ENCODE measurements at places on chromosomes 13 and 19.

GRCh38 chr13:36673838-36674326 lies at the start of gene SERTM1:
Gene SERTM1 (plus strand): TSS chr13:36674020. CDS start chr13:36695079, 21,059 bp downstream.
- no peak for DNase-seq

DNA sequence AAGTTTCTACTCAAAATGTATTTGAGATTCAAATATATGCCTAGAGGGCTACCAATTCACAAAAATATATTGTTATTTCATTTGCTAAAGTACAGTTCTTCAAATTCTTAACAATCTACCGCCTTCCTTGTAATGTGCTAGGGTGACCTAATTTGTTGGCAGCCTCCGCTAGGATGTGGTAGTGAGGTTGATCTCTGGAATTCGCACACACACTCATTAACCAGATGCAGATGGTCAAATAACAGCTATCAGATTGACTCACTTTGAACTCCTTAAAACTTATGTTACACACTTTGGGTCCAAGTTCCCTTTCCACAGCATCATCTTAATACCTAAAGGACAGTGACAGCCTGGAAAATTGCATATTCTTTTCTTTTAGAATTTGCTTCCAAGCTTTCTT lies 367.3 kb downstream of the DCT start:
- DNase-seq: no peak

- no peak for DNase-seq
Measured at GRCh38 chr13:42728507-42729180, 52.7 kb upstream of the FAM216B start.

DNA sequence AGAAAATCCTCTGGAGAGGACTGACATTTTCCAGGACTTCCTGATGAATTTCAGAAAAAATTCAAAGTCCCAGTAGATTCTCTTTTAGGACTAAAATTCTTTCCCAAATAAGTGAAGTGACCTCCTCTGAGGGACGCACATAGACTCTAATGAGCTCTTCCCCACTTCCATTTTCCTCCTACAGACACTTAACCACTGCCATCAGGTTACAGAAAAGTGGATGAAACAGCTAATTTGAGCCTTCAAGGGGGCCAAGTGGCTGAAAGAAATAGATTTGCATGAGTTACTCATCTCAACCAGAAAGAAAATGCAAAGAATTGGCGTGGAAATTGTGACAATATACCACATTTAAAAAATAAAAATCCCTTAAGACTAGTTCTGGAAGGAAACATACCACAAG lies 185.3 kb upstream of the EDNRB start:
- no peak for DNase-seq

DNA sequence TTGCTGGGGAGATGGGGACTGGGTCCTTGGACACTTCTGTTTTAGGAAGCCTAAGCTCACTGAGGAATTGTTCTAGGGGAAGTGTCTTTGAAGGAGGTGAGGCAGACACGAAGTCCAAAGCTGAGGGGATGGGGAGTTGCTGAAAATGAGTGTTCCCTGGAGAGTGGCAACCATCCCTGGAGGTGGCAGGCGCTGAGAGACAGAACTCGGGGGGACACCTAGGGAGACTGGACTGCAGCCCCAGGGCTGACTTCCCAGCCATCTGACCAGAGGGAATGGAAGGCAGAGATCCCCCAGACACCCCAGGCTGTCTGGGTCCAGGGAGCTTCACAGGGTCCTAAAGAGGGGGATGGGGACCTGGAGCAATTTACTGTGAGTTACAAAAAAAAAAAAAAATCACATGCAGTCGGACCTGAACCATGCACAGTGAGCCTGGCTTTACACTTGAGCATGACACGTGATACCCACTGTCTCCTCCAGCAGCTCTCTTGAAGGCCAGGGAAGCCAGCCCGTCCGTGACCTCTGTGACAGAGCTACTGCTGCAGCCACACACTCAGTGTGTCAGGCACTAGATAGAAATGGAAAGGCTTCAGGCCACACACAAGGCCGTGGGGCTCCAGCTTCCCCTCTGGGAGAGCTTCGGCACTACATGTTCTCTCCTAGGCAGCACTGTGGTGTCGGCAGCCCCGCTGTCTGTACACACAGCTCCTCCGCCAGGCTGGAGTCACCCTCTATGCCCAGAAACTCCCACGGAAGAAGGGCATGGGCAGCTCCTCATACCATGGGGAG lies 77.1 kb upstream of the KCTD15 start:
- DNase-seq: no peak

GRCh38 chr13:106115081-106115480 lies 420.4 kb downstream of the EFNB2 start:
- no peak for DNase-seq

DNA sequence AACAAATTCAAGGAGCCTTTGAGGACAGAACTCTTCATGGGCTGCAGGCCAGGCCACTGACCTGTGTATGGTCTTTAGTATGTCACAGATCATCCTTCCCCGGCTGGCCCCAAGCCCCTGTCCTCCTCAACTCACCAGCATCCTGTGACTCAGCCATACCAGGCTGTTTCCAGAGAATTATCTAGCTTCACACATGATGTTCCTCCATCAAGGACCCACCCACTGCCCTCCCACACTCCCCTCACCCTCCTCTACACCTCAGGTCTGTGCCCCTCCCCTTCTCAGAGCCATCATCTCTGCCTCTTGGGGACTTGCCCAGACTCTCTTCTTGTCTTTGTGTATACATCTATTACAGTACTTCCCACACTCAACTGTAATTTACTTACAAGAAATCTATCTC lies 14.7 kb downstream of the DCT start:
- DNase-seq: no peak

GRCh38 chr19:3142292-3142670 lies 6.4 kb downstream of the GNA15 start:
- no peak for DNase-seq

- no peak for DNase-seq
Measured at GRCh38 chr19:36257520-36257876, 42.6 kb downstream of the ZNF146 start.

DNA sequence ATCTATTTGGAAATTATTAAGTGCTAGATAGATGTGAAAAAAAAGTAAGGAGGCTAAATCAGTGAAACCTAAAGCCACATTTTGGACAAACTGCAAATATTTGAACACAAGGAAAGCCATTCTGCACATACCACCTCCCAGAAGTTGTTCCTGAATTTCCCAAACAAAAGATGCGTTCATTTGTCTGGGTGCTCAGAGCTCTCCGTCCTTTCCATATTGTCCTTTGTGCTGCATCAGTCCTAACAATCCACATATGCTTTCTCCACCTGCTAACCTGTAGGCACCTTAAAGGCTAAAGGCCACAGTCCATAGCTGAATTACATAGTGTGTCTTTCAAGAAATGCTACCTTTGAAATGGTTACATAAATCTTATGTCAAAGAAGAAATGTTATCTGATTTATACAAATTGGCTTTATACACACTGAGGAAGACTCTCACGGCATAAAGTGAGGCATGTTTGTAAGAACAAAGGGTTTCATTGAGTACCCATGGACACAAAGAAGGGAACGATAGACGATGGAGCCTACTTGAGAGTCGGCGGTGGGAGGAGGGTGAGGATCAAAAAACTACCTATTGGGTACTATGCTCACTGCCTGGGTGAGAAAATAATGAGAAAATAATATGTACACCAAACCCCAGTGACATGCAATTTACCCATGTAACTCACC lies 182.0 kb downstream of the RGCC start:
- DNase-seq: no peak

DNA sequence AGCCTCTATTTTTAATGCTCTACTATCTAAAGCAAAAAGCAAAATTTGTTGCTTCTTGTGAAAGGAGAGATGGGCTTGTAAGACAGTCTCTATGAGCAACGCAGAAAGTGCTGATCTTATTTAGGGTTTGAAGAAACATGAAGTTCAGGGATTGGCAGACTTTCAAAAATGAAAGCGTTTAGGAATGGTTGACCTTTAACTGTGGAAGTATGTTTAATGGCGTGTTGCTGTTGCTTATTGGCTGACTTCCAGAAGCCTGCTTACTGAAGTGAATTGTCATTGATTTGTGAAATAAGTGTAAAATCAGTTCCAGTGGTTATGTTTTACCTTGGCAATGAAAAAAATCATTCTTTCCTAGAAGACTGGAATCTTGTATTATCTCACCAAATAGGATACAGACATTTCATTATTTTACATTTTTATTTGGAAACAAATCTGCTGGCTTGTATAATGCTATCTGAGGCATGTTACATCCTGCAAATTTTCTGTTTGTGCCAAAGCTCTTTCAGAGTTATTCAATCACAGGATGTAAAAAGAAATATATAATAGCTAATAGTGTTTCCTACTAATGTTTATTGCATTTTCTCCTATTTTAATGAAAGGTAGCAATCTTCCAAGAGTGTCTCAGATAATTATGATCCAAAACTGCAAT lies 221.3 kb upstream of the SLITRK6 start:
- DNase-seq: no peak

- no peak for DNase-seq
Measured at GRCh38 chr13:112635323-112635722, 47.4 kb upstream of the TUBGCP3 start.

- no peak for DNase-seq
Measured at GRCh38 chr13:35694549-35695447, 218.3 kb upstream of the MAB21L1 start.

- DNase-seq: no peak
Measured at GRCh38 chr13:39968646-39969475, 313.4 kb downstream of the COG6 start.

DNA sequence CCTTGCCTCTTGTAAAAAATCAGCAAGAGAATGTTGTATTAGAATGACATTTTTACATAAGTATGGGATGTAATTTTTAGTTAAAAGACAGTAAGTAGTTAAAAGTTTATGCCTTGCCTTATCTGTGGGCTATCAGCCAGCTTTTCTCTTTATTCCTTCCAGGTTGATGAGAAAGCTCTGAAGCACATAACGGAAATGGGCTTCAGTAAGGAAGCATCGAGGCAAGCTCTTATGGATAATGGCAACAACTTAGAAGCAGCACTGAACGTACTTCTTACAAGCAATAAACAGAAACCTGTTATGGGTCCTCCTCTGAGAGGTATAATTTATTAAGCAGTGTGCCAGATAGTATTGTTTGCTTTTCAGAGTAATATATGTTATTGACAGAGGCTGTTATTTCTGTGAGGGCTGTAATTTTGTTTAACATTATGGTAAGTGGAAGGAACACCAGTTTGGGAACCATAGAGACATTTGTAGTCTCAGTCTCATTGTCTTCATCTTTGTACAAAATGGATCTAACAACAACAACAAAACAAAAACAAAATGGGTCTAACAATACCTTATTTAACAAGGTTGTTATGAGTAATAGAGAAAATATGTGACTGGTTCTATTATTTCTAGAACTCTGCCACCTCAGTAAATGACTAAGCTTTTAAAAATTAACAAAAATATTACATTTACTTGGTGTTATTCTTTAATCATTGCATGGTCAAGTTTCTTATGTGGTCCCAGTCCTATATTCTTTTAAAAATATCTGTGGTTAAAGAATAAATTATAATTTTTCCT lies 112.8 kb downstream of the TDRD3 start:
- no peak for DNase-seq

DNA sequence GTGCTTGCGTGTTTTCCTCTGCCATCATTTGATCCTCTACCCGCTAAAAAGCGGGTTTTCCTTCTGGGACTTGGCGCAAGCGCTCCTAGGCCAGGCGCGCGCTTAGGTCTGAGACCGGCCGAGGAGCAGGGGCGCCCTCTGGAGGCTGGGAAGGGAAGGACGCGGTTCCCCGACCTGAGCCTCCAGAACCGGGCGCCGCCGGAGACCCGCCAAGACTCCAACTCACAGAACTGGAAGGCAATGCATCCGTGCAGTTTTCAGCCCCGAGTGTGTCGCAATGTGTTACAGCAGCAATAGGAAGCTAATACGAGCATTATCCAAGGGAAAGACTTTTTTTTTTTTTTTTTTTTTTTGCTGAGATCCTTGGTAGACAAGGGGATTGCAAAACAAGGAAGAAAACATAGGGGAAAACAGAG lies 190.9 kb downstream of the COL4A1 start:
- peak; percentile 9 for DNase-seq

DNA sequence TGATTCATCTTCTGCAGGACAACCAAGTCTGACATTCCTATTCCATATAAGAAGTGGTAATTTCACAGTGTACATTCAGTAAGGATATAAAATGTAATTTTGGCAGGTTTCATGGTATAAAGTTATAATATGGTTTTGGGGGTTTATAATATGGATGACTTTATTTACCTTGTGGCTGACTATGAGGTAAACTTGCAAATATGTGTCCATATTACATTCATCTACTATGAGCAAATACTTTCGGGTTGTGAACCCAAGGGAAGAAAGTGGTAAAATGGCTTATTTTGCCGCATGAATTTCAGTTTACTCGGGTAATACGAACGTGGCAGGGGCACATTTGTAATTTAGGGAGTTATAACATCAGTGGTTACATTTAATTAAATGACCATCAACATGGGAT lies 86.7 kb upstream of the TNFSF11 start:
- DNase-seq: no peak

GRCh38 chr19:41415154-41415571 lies 12.0 kb downstream of the B3GNT8 start:
- DNase-seq: no peak

GRCh38 chr13:48404952-48405351 lies 8.0 kb downstream of the LPAR6 start:
- no peak for DNase-seq

- no peak for DNase-seq
Measured at GRCh38 chr19:7013678-7014077, 7.6 kb downstream of the MBD3L2B start.

DNA sequence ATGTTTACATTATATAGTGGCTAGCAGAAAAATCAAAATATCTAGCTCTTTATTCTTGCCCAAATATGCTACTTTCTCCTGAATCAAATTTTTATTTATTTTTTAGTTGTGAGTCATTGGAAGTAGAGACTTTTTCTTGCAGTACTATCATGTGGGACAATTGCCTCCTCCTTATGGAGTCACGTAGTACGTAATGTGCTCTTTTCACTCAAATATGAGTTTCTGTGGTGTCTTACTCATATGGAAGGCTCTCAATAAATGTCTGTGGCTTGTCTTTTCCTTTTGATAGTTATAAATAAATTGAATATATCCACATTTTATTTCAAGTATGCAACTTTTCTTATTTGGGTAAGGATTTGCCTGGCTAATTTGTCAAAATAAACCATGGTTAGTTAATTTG lies 1411.0 kb upstream of the SLC10A2 start:
- DNase-seq: no peak

DNA sequence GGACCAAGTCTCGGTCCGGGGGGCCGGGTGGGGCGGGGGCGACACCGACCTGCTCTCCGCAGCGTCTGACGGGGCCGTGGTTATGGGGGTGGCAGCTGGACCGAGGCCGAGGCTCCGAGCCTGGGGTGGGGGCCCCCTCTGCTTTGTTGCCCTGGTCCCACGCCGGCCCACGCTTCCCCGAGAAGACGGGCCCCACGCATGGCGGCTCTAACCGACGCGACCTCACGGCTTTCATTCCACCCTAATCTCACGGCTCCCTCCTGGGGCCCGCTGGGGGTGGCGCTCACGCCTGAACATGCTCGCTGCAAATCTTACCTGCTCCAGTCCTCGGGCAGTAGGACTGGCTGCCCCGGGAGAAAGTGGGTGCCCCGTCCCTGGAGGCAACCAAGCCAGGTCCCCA lies 14.8 kb upstream of the MISP start:
- DNase-seq: no peak
